ENCODE measurements at places on chromosomes 5 and 9.

DNA sequence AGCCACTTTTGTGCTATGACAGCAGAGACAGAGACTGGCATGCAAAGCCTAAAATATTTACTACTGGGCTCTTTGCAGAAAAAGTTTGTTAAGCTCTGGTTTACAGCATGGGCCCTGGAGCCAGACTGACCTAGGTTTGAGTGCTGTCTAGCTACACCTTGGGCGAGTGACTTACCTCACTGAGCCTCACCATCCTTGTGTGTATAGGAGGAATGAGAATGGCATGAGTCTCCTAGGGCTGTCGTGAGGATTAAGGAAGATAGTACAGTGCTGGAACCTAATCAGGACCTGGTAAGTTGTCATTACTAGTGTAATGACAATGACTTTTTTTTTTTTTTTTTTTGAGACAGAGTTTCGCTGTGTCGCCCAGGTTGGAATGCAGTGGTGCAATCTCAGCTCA, 65.2 kb downstream of the MSX2 start:
- no peak for DNase-seq

DNA sequence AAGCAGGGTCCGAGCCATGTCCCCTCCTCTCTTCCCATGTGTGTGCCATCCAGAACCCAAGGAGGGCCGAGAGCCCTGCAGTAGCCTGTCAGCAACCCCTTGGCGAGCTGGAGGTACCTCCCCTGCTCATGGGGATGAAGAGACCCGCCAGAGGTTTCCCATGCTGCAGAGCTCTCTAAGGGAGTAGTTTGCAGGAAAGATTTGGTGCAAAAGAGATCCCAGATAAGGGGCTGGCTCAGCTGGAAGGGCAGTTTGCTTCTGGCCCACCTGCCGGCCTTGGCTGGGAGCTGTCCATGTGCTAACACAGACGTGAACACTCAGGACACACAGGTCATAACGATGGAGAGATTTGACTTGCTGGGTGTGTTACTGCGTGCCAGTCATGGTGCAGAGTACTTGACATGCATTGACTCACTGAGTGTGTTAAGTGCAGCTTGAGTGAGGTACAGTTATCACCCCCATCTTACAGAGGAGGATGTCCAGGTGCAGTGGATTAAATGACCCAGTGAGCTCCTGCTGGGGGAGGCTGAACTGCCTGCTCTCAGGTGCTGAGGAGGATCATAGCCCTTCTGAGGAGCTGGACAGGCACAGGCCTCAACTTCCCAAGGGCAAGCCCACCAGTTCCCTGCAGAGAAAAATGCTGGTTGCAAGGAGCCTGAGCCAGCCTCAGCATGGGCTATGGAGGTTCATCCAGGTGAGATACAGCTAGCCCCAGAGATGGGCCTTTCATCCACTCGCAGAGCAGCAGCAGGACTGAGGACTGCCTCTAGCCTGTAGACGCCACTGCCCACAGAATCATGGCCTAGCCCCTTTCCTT, 6.3 kb upstream of the SLC25A48 start:
- no peak for DNase-seq

- no peak for DNase-seq
Measured at GRCh38 chr5:41253109-41253508, 39.8 kb upstream of the C6 start.

GRCh38 chr9:93699650-93700049, 123.3 kb downstream of the PHF2 start:
- DNase-seq: no peak

DNA sequence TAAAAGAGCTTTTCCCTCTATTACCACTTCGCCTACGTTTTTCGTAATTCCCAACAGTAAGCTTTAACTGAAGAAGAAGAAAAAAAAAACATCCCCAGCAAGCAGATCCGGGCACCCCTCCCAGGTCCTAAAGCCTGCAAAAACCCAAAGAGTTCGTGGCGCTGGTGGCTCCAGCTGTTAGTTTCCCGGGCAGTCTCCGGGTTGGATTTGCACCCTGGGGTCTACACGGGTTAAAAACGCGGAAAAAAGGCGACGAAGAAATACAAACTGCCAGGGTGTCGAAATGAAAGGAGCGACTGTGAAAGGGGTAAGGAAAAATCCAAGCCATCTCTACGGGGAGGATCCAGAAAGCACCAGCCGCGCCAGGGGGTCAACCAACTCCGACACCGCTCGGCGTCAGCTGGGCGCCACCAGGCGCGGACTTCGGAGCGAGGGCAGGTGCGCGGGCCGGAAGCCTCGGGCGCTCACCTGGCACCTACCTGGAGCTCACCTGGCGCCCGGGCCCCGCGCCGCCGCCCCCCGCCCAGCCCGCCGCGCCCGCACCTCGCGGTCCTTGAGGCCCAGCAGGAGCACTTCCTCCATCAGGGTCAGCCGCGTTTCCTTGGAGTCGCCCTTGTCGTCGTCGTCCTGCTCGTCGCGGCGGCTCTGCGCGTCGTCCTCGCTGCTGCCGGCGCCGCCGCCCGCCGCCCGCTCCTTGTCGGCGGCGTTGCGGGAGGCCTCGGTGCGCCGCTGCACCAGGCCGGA, 680 bp downstream of the GOLPH3 start:
- peak; percentile 78 for DNase-seq

DNA sequence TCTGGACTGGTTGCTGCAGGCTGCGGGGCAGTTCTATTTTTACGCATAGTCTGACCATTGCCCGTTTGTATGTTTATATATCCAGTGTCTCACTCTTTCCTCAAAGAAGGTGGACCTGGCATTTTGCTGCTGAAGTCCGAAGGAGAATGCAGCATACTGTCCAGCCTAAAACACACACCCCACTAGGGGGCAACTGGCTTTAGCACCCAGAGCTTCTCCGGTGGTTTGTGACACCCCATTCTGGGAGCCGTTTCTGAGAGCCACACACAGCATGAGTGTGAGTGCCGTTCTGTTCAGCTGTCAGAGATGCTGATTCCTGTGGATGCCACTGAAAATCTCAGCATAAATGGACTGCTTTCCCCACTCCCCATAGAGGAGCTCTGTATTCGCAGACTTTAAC, 290.5 kb upstream of the TAS2R1 start:
- DNase-seq: no peak

- no peak for DNase-seq
Measured at GRCh38 chr9:97985058-97985861, 2.1 kb downstream of the ANP32B start.

DNA sequence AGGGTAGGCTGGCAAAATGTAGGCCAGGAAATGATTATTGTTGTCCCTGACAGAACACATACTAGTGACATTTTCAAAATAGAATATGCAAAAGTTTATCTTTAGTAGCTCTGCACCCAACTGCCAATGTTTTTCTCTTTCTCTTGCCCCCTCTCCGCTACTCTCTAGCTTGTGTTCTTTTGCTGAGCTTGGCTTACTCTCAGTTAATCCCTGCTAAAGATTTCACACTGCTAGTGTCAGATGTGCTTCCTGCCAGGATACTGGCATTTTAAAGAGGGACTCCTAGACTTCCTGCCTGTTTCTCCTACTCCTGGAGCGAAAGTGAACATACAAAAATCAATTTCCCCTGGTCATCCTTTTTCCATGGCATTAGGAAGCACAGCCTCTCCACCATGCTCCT, 260.5 kb downstream of the ARRDC3 start:
- DNase-seq: no peak

DNA sequence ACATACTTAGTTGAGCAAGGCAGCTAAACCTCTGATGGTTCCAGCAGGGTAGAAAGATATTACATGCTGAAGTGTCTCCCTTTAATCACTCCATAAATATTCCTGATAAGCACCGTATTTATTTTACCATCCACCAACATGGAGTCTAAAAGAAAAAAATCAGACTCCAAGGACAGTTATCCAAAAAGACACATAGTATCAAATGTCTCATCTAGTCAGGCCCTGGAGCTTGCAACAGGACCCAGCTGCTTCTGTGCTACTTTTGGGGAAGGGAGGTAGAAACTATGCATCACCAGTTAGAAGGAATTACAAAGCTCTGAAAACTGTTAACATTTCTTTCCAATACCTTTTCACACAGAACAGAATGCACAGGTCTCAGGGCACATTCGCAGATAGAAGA, 88.1 kb downstream of the S1PR3 start:
- no peak for DNase-seq

GRCh38 chr9:431701-432100, 217.0 kb downstream of the DOCK8 start:
- DNase-seq: no peak

DNA sequence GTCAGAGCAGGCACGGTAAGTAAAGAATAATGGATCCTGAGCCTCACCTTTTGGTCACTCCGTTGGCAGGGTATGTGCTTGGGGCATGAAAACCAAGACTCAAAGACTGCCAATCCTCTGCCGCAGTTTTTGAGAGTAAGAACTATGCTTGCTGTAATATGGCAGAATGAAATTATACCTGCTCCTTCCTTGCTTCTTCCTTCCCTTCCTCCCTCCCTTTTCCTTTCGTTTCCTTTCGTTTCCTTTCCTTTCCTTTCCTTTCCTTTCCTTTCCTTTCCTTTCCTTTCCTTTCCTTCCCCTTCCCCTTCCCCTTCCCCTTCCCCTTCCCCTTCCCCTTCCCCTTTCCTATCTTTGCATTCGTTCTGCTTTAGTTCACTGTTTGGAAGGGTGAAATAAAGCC, 43.9 kb downstream of the SH3GL2 start:
- DNase-seq: no peak

DNA sequence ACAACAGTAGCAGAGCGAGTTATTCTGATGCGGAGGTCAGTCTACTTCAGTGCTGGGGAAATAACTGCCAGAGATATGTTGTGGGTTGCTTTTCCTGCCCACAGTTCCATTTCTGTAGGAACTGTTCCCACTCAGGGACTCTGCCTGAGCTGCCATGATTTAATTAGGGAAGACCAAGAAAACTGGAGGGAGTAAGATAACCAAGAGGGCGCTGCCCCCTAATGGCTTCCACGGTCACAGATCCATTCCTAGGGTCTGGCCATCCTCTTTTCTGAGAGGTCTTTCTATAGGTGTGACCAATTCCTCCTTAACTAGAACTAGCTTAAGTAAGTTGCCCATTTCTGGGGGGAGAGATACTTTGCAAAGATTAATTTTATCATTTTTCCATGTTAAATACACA, 125.9 kb downstream of the APBA1 start:
- DNase-seq: no peak

DNA sequence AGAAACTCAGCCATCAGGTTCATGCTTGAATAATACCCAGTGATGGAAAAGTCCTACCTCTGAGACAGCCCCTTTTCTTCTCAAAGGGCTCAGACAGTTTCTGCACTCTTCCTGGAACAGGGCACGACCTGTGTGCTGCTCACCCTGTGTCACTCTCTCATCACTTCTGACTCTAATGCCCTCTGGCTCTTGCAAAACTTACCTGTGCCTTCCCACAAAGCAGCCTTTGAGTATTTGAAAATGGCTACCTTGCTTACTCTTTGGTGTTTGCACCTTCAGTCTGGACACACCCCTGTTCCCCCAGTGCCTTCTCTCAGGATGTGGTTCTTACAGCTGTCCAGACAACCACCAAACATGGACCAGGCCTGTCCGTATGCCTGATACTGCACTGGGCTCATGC, 171.4 kb downstream of the GRIA1 start:
- DNase-seq: no peak

- no peak for DNase-seq
Measured at GRCh38 chr5:127425868-127426267, 91.6 kb upstream of the PRRC1 start.

GRCh38 chr5:107451028-107451427, 219.7 kb downstream of the EFNA5 start:
- no peak for DNase-seq

GRCh38 chr9:81526587-81526986, 162.8 kb downstream of the TLE1 start:
- DNase-seq: no peak

DNA sequence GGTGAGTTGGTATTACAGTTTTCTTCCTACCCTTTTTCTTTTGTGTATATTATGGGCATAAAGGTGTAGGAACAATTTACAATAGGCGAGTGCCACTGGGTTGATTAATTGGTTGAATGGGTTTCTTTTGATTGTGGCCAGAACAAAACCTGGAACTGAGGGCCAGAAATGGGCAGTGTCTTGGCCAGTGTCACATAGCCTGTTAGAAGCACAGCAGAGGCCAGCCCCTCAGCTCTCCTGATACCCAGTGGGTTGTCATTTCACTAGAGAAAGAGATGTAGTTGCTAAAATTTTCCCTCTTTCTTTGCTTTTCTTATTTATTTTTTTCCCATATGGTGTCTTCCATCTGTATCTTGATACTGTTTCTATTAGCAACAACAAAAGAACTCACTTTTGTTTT, 38.8 kb upstream of the SEMA6A start:
- no peak for DNase-seq

DNA sequence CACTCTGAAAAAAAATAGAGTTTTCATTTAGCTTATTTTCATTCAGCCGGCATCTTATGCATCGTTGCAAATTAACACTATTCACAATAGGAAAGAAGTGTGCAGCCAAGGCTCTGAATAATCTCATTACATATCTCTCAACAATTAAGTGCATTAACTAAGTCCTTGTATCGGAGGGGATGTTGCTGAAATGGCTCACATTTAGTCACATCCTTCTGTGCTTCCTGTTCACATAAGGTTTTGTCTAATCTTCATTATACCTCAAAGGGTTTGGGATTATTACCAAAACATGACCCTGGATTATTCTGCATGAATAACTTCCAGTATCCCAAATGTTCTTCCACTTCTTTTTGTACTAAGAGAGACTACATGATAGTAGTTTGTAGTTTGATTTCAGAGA, 278.0 kb upstream of the GRIA1 start:
- DNase-seq: no peak

- DNase-seq: no peak
Measured at GRCh38 chr5:77400645-77401044, 91.5 kb downstream of the WDR41 start.

GRCh38 chr9:109707355-109707754, 72.6 kb upstream of the PALM2AKAP2 start:
- DNase-seq: no peak

- DNase-seq: no peak
Measured at GRCh38 chr5:113735751-113736150, 222.3 kb downstream of the YTHDC2 start.

DNA sequence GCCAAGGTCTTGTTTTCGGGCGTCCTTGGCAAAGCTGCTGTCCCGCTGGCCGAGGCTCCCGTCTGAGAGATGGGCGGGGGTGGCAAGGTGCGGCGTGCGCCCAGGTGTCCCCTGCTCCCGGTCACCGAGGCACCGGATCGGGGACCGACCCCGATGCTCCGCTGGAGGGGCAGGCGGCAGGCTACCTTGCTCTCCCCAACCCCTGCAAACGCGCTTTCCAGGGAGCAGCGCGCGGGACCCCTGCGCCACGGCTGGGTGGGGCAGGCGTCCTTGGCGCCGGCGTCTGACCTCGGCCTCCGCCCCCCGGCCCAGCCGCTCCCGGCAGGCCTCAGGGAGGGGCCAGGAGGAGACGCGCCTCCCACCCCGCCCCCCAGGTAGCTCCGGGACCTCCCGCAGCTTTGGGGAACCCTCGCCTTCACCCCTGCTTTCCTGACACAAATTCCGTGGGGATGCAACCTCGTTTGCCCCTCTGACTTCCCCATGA, 551 bp downstream of the N4BP3 start:
- no peak for DNase-seq

- DNase-seq: no peak
Measured at GRCh38 chr5:97243353-97243752, 60.3 kb upstream of the RIOK2 start.

- no peak for DNase-seq
Measured at GRCh38 chr5:170059221-170059620, 46.5 kb upstream of the FOXI1 start.

GRCh38 chr5:87074934-87075541, 192.6 kb upstream of the RASA1 start:
- no peak for DNase-seq

GRCh38 chr5:44951371-44951770, 142.6 kb downstream of the MRPS30 start:
- DNase-seq: no peak

- DNase-seq: no peak
Measured at GRCh38 chr5:105195765-105196164, 1633.2 kb upstream of the NUDT12 start.

Measured in body of pancreas (tissue), 4 donors.